ENCODE measurements at places on chromosomes 3 and 15.

DNA sequence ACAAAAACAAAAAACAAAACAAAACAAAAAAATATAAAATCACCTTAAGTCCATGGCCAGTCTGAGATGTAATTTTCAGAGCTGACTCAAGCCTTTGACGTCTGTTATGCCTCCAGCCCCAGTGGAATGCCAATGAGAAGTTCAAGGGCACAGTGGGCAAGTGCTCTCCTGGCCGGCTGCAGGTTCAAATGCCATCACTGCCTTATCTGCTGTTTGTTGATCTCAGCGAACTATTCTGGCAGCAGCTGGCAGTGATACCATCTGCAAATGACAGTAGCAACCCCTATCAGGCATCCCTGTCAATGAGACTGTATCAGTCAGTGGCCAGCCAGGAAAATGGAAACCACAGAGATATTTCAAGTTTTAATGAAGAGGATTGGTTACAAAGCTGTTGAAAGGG is 10.8 kb upstream of the PDE8A start:
- DNase-seq = no peak

DNA sequence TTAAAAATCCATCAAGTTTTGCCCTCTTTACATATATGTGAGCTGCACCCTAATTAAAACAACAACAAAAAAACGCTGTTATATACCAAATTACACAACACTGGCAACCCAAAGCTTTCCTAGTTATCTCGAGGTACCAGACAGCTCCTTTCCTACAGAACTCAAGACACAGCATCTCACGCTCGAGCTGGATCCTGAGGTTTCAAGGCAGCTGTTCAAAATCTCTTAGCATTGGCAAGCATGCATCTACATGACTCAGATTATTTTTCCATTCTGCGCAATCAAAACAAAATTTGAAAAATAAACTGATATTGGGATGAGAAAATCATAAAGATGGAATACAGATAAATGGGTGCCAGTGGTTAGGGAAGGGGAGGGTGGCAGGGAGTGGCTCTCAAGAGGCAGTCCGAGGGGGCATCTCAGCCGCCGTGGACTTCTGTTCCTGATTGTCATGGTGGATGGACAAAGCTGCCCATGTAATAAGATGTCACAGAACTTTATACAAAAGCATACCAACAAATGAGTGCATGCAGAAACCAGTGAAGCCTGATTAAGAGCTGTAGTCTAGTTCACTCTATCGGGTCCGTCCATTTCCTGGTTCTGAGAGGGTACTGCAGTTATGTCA is 91.5 kb downstream of the ADAMTS17 start:
- no peak for DNase-seq

GRCh38 chr3:143840636-143841035 is 7.6 kb downstream of the SLC9A9 start:
- DNase-seq = no peak

- DNase-seq = no peak
Measured at GRCh38 chr15:80942746-80943565, 46.7 kb downstream of the MESD start.

DNA sequence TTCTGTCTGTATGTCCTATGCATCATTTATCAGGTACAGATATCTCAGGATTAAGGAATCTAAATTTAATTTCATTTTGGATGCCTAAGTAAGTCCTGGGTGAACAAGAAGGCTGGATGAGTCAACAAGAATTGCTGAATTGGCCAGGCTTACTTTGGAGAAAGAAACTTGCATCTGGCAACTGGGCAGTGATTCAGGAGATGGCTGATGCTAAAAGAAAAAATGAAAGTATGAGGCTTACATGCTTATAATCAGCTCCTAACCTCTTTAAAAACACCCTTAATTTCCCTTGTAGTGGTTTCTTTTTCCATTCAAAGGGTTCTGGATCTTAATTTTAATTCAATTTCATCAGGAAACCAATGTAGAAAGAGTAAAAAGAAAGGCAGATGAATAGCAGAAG is 228.8 kb upstream of the PEX5L start:
- no peak for DNase-seq

DNA sequence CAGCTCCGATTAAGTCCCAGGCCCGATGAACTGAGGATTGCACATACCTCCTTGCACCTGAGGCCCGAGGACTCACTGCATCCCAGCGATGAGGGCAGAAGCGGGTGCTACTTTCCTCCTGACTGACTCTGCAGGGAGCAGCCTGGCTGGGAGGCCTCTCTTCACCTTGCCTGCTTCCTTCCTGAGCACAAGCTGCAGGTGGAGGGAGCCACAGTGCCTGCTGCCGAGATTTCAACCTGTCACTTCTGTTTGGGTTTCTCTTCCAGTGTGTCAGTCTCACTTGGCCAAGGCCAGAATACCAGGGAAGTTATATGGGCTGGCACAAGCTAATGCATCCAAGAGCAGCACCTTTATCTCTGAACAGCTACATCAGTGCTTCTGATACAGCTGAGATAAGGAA is 185.4 kb downstream of the NTRK3 start:
- DNase-seq = no peak

- DNase-seq = no peak
Measured at GRCh38 chr3:38359038-38359437, 12.5 kb downstream of the XYLB start.

GRCh38 chr15:59250249-59250648 is 43.6 kb downstream of the LDHAL6B start:
- DNase-seq = no peak

DNA sequence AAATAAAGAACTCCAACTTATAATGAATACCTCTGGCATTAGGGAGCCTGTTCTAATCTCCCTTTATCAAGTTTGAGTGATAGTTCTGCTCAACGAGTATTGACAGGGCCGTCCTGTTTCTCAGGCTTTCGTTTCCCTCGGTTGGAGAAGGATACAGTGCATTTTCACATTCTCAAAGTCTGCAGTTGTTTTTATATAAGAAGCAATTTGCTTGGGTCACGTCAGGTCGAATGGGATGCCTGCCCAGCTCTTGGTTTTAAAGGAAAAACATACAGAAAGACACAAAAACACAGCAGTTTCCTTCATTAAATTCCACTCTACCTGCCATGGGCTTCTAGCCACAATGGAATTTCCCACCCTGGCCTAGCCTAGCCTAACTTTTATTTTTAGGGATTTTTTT is 366.3 kb downstream of the TIGIT start:
- DNase-seq = no peak

GRCh38 chr3:138046955-138047354 is 37.0 kb downstream of the CLDN18 start:
- DNase-seq = no peak

- DNase-seq = no peak
Measured at GRCh38 chr15:49134683-49135341, 20.6 kb downstream of the COPS2 start.

- DNase-seq = no peak
Measured at GRCh38 chr3:99902091-99902490, 84.4 kb downstream of the CMSS1 start.

DNA sequence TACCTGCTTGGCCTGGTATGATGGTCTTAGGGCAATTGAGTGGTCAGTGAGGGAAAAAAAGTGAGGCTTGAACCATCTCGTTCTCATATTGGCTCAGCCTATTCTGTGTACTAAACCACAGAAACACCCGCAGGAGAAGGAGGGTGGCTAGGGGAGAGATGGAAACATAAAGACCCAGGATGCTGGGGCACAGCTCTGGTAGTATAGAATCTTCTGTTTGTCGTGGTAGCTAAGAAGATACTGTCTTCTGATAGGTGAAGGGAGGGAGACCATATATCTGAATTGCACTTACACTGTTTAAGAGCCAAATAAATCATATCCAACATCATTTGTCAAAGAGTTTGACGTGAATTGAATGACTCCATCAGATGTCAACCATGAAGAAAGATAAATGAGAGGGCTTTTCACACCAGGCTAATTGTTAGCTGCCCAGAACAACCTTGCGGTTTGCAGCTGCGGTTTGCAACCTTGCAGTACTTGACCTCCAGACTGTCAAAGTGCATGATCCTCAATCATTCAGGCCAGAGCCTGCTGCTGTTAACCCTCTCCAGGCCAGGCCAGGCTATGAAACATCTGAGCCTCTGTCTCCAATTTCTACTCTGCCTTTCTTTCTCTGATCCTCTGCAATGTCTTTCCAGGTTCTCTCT is 40.9 kb upstream of the PIK3R4 start:
- DNase-seq = no peak

DNA sequence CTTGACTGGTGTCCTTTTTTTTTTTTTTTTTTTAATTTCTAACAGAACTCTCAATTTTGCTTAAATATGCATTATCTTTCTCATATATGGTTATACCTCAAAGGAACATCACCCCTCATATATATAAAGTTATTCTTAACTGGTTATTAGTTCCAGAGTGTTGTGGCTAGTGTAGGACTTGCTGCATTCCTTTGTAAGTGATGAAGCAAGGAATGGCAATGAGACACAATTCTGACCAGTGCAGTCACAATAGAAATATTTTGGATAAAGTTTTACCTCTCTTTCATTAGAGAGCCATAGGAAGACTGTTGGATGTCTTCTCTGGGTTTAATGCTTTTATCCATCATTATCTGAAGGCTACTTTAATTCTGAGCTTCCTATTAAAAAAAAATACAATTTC is 75.5 kb upstream of the CBLB start:
- no peak for DNase-seq

- DNase-seq = no peak
Measured at GRCh38 chr15:79060175-79060574, 30.4 kb downstream of the RASGRF1 start.

DNA sequence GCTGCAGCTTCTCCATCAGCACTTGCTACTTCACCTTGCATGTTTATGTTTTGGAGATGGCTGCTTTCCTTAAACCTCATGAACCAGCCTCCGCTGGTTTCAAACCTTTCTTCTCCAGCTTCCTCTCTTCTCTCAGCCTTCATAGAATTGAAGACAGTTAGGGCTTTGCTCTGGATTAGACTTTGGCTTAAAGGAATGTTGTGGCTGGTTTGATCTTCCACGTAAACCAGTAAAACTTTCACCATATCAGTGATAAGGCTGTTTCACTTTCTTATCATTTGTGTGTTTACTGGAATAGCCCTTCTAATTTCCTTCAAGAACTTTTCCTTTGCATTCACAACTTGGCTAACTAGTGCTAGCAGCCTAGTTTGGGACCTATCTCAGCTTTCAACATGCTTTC is 11.7 kb upstream of the GNAT1 start:
- DNase-seq = no peak

- DNase-seq = no peak
Measured at GRCh38 chr3:2976212-2976611, 134.0 kb downstream of the IL5RA start.

DNA sequence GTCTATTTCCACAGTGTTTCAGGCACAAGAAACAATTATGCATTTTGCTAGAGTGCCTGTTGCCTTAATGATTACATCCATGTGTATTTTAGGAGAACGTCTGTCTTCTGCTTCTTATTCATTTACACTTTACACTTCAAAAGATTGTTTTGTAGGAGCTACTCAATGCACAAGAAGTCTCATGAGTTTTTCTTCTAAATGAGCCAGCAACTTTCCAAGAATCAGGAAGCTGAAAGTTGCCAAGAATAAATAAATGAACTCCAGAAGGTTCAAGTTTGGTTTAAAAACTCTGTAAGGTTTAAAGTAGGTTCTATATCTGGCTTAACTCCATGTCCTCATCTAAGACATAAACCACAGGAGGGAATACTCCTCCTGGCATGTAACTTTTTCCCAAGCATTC is 103.8 kb upstream of the ADPGK start:
- no peak for DNase-seq

DNA sequence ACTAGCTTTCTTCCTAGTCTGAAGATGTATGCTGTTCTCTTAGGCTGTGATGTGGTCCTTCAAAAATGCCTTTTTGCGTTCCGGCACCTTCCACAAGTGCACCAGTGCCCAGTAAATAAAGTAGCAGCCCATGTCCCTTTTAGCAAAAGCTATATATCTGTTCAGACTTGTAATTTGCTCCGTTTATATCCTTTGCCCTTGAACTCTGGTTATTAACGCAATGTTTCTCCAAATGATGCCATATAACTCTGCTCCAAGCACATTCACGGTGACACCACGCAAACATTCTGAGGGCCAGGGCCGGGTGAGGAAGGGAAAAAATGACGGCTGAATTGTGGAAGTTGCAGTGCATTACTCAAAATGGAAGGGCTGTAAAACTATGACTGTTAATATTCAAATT is 1001.1 kb upstream of the NR2F2 start:
- no peak for DNase-seq

GRCh38 chr3:81793410-81793809 is 32.0 kb upstream of the GBE1 start:
- DNase-seq = no peak

DNA sequence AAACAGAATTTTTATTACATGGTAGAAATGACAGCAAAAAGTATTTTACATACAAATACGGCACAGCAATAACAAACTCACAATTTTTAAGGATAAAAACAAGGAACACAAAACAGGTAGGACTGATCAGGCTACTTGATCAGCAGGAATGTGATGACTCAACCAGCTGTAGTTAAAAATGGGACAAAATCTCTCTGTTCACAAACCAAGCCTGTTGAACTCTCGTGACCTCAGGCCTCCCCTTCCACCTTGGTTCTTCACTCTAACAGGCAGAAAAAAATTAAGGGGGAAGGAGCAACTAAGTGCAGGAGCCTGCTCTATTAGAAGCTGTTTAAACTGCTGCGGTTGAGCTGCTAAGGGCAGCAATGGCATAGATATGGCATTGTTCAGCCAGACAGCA is 18.7 kb downstream of the FBXL22 start:
- no peak for DNase-seq

DNA sequence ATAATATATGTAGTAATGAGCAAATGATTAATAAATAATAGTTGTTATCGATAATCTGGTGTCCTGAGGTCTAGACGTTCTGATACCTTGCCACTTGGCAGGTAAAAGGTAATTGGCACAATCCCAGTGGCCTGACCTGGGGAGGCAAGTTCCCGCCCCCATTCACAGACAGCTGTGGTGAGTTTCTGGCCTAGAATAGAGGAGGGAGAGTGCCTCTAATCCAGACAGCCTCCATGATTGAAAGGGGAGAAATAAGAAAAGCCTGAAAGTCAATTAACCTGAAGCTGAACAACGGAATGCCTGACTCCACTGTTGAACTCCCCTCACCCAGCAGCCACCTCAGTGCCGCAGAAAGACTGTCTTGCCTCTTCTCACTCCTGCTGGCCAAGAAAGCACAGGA is 38.1 kb upstream of the SV2B start:
- no peak for DNase-seq

- no peak for DNase-seq
Measured at GRCh38 chr3:19149368-19149767, 1.1 kb downstream of the KCNH8 start.

DNA sequence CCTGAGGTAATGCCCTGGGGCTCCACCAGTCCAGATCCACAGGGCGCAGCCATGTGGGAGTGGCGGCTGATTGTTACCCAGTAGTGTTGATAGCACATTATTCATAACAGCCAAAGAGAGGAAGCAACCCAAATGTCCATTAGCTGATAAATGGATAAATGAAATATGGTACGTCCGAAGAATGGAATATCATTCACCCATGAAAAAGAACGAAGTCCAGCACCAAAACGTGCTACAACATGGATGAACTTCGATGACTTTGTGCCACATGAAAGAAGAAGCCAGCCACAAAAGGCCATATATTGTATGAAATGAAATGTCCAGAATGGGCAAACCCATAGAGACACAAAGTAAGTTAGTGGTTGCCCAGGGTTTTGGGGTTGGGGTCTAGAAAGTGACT is 6.4 kb downstream of the SMAD6 start:
- no peak for DNase-seq

GRCh38 chr15:67225336-67225735 is 29.1 kb downstream of the AAGAB start:
- DNase-seq = no peak

GRCh38 chr15:40146037-40146436 is 14.8 kb upstream of the BUB1B start:
- no peak for DNase-seq

Measured in activated naive CD4-positive, alpha-beta T cell treated with anti-CD3 and anti-CD28 coated beads, Interleukin-2, amount 50 U/mL, for 72 hours (primary cell).